Stimulated activated naive CD4-positive, alpha-beta T cell (primary cell): ENCODE measurements at places on chromosomes 13 and 19.

DNA sequence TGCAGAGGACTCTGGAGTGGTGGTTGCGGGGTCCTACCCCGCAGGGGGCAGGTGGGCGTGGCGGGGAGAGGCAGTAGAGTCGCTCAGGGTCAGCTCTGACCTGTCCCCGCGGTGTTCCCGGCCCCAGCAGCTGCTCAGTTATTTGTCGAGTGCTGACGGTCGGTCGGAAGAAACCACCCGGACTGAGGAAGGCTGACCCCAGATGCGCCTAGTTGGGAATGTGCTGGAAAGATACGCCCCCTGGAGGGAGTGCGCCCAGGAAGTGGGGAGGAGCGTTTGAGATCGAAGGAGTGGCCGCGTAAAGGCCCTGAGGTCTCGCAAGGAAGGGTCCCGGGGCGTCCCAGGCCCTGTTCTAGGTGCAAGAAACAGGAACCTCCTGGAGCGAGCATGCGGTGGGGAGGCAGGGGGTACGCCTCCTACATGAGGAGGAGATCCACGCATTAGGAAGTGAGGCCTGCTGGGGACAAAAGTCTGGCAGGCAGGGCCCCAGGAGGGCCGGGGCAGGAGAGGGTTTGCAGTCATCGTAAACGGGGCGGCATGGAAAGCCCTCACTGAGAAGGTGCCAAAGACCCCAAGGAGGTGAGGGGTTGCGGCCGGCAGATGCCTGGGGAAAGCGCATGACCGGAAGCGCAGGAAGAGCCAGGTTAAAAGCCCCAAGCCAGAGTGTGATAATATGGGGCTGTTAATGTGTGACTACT lies 9.2 kb downstream of the CCDC8 start:
- DNase-seq, result no peak

DNA sequence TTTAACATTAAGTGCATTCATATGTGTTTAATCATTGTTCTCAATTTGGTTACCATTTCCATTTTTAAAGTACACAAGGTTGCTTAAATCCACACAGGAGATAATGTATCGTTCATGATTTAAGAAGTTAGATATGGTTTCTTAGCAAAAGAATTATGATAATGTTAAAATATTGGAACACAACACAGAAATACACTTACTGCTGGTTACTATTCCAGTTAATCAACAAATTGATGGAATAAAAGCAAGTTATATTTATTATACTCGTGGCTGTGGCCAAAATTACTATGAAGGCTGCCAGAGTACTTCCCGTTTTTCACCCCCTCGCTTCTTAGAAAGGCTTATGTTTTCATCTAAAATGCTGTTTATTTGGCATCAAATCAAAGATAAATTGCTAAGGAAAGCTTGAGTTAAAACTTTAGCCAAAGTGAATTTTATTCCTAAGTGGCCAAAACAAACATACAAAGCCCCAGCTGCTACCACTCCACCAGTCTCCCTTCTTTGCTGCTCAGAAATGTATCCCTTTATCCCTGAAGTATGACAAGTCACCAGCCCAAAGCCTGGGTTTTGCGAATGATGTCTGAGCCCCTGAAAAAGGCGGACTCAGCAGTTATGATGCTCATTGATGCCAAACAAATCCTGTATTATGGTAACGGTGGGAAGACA lies 27.7 kb downstream of the LCP1 start:
- DNase-seq, result no peak

GRCh38 chr19:6481541-6482342 lies at the start of gene DENND1C:
TSS of gene DENND1C (minus strand) at chr19:6481787. CDS start at chr19:6481695, 92 bp downstream.
- peak; percentile 72 for DNase-seq

- DNase-seq, result no peak
These were observed 766 bp downstream of the LRRC25 start for GRCh38 chr19:18396471-18397241.

- no peak for DNase-seq
These were observed 24.5 kb downstream of the CEACAM16 start for GRCh38 chr19:44723299-44723951.

DNA sequence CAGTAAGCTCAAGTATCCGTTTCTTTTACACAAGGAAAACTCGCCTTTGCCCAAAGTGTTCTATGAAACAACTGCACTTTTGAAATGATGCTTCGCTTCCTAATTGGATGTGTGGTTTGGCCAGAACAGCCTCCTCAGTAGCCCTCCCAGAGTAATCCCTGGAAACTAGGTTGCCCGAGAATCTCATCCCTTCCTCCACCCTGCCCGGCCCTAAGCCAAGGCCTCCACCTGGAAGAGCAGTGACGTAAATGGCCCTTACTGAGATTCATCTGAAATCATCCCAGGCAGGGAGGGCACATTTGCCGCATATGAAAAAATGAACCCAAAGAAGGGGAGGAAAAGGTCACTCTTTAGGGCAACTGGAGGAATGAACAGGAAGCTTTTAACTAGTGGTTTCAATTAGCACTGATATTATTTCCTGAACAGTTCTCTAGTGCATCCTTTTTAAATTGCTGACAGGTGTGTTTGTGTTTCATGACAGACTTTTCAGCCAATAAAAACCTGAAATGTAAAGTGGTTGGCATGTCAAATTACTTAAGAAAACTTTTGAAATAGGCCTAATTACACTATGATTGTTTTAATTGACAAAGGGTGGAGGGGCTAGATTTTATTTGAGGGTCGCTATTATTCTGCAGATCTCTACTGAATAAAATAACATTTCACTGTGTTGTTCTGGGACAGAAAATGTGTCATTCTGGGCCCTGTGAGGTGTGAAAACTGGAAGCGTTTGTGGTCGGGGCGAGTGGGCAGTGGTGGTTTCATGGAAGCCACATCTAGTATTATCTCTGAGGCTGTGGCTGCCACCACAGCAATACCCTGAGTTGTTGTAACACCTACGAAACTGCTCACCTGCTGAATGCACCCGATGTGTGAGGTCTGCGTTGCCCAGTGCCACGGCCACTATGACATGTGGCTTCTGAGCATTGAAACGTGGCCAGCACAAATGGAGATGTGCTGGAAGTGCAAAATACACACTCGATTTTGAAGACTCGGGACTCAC lies 112.1 kb downstream of the ZIC5 start:
- DNase-seq, result no peak

- no peak for DNase-seq
These were observed 53.2 kb downstream of the GPALPP1 start for GRCh38 chr13:45042539-45042938.

- DNase-seq, result no peak
These were observed 289.6 kb downstream of the TEX29 start for GRCh38 chr13:111610081-111610480.

DNA sequence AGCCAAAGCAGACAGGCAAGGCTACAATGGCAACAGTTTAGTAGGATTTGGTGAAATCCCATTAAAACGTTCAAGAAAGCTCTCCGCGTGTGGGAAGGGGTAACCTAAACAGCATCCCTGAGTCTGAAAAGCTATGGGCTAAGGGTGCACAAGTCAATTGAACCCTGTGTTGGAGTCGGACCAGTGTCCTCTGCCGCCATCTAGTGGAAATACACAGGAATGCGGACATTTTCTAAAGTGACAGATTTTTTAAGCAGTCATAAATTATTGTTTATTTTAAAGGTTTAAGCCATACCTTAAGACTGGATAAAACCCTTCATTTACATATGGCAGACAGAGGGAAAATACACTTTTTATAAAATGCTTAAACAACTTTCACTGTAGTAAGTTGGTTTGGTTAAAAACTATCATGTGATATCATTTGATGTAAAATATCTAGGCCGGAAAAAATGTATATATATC lies 26.5 kb upstream of the LSM14A start:
- DNase-seq, result peak; percentile 31

DNA sequence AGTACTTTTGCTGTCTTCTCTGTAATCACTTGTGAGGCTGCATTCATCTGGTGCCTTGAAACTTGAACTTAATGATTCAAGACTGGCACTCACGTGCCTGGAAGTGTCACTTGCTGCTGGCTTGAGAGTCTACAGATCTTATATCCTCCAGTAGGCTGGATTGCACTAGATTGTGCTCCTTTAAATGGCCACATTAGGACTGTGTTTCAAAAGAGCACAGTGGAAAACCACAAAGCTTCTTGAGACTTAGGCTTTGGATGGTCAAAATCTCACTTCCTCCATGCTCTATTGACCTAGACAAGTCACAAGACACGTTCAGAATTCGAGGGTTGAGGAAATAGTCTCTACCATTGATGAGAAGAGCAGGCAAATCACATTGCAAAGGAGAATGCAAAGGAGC lies 1278.8 kb upstream of the MIR17HG start:
- no peak for DNase-seq

GRCh38 chr13:77430377-77430951 lies 103.6 kb upstream of the MYCBP2 start:
- DNase-seq, result no peak

- DNase-seq, result no peak
These were observed 62.5 kb downstream of the RFX2 start for GRCh38 chr19:6047741-6048251.

DNA sequence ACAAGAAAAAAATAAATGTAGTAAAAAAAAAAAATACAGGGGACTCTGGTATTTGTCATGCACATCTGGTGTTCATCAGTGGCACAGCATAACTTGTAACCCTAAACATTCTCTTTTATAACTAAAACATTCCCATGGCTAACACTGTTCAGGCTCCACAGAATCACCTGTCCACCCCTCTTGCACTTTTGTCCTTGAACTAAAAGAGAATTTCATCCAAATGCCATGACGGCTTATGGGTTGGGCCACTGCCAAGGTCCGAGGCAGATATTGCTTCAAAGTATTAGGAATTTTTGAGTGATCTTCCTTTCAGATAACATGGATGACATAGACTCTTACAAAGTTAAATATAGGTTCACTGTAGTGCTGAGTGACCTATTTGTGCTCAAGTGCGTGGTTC lies 25.7 kb upstream of the SERP2 start:
- no peak for DNase-seq

GRCh38 chr19:19551853-19552192 lies 13.8 kb downstream of the CILP2 start:
- no peak for DNase-seq

GRCh38 chr13:49053906-49054305 lies 78.2 kb downstream of the FNDC3A start:
- no peak for DNase-seq

GRCh38 chr13:29196409-29197074 lies 376.4 kb downstream of the MTUS2 start:
- no peak for DNase-seq

- no peak for DNase-seq
These were observed 6.2 kb upstream of the PRKCG start for GRCh38 chr19:53875602-53876325.

DNA sequence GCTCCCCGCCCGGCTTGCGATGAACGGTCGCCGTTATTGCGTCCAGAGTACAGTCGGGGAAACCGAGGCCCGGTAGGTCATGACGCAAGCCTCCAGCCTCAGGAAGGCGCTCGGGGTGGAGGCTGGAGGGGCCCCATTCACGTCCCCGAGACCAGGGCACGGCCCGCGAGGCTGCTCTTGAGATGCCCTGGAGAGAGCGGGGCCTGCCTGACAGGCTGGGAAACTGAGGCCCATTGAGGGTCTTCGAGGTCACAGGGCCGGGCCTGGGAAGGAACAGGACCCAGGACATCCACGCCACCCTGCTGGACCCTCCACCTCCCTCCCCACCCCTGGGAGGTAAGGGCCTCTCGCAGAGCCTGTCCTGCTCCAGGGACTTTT lies 367 bp downstream of the NDUFS7 start:
- DNase-seq, result no peak

- DNase-seq, result no peak
These were observed 1.1 kb upstream of the ZNF581 start for GRCh38 chr19:55642153-55643002.
